ENCODE measurements at places on chromosomes 11 and 22. TPM values are rescaled to one million over a fixed set of nuclear protein-coding genes. Genes with fewer than 3 reads are reported as not detected.

DNA sequence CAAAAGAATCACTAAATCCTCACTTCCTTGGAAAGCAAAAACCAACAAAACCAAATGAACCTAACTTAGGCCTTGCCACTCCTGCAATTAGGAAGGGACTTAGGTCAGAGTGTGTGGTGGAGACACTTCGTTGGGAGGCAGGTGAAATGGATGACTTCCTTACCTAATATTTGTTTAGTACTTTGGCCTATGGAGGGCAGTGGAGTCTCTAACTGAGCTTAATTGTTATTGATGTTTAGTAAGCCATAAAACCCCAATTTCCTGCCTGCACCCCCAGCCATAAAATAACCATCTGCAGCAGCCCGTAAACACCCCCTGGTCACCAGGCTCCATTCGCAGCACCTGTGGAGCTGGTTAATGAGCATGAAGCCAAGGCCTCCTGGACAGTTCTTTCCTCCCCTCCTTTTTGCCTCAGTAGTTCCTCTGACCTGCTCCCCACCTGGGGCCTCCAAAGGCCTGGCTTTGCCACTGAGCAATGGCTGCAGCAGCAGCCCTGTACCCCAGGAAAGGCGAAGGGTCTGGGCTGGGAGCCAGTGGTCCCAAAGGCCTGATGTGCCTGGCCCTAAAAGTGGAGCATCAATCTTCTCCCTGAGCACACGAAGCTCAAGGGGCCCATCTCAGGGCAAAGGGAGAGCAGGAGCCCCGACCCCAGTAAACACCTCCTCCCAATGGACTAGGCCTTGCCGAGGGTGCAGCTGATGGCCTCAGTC is 15.6 kb upstream of the SYT13 start:
- DNase-seq, result no peak

DNA sequence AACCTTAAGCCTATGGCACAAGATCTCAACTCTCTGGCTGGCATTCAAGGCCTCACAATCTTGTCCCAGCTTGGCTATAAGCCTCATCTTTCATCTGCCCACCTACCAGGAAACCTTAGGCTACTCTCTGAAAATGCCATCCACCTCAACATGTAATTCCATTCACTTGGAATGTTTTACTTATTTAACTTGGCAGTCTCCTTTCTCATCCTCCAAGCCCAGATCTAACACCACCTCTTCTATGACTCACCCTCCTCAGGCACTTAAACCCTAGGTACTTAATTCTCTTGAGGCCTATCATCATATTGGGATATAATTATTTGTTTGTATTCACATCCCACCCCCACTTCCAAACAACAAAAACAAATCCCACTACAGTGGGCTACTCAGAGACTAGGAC is 15.0 kb downstream of the POGLUT3 start:
- no peak for DNase-seq

The MAPK8IP2 gene
- 0.13 TPM for total RNA-seq

The AGBL2 gene
- 0.18 TPM for total RNA-seq

DNA sequence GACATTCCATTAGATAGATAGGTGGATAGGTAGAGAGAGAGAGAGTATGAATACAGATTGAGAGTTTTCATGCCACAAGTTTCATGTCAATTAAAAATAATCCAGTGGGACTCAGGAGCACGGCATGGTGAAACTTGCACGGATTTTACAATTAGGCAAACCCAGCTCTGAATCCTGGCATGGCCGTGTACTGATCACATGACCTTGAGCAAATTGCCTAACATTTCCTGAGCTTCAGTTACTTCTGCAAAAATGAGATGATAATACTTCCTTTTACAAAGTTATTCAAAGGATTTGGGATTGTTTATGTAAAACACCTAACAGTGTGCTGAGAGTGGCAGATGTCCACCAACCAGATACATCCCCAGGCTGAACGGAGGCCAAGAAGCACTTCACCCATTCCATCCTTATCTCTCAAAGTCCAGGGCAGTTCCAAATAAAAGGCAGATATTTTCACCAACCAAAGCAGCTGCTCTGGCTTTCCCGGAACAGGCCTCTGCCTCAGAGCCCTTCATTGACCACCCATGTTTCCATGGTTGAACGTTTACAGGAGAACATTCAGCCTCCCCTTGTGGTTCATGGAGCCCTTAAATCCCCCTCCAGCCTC is 17.9 kb downstream of the APLNR start:
- DNase-seq, result no peak

DNA sequence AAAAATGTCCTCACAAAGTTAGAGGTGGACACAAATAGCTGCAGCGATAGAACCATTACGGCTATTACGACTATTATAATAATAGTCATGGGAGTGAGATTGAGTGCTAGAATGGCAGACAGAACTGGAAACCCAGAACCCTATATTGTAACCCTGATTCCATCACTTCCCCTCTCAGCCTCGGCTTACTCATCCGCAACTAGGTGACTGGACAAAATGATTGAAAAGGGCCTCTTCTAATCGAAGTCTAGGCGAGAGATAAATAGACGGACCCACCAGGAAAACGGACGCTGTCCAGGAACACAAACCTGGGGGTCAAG is 629 bp downstream of the PSMA1 start:
- DNase-seq, result no peak

The SCO2 gene
- total RNA-seq, result 1.8 TPM

The HBB gene
- not detected for total RNA-seq

GRCh38 chr11:134569195-134569594 is 157.2 kb upstream of the B3GAT1 start:
- DNase-seq, result no peak

Measured in pulmonary artery endothelial cell (primary cell).